ENCODE measurements at places on chromosomes 6 and 20.

DNA sequence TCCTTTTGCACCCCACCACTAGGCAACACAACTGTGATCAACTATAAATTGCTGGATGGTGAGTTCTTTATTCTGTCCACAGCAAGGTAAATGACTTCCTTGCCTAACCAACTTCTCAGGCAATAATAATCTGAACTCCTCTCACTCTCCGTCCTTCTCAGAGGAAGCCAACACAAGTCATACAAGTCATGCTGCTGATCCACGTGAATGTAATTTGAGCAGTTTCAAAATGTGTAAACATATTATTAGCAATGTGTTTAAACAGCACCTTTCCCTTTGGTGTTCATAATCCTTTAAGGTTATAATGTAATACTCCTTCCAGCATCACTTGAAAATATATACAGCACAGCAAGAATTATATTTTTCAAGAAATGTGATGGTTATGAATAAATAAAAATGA is 127.9 kb downstream of the QRSL1 start:
- DNase-seq = no peak

DNA sequence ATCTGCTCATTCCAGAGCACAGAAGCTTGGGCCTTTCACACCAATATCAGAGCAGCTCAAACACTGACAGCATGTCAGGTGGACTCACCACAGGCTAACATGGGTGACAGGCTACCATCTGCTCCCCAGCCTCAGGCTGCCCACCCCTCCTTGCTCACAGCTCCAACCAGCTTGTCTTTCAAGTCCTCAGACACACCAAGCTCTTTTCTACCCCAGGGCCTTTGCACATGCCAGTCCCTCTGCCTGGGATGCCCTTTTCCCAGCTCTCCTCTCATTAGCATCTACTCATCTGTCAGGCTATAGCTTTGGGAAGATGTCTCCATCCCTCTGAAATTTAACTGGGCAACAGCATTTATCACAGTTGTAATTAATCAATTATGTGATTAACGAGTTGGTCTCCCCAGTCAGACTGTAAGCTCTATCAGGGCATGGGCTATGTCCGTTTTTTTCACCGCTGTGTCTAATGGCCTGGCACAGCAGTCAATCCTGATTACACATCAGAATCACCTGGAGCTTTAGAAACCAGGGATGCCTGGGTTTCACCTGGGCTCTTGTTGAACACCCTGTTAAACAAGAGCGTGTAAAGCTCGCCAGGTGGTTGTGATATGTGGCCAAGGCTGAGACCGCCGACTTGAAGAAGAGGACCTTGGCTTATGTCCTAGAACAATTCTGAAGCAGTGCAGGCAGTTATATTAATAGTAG is 88.9 kb upstream of the MRPS10 start:
- no peak for DNase-seq

- no peak for DNase-seq
Measured at GRCh38 chr20:58991715-58992114, 10.7 kb downstream of the NELFCD start.

GRCh38 chr20:64151633-64152530 is 12.4 kb upstream of the MYT1 start:
- DNase-seq = no peak

DNA sequence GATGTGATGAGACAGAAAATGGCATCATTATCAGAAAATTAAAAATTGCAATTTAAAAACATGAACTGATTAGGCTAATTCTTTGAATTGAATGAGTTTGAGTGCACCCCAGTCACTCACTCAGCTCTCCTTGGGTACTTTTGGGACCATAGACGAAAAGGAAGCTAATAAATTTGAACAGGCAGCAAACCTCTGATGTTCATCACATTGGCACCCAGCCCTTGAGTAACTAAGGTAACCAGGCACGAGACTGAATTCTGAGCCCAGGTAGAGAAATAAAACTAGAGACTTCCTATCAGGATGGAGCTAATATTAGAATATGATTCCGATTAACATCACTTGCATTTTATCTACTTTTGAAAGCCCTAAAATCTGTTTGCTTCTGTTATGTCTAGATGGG is 80.9 kb upstream of the ISM1 start:
- DNase-seq = no peak

GRCh38 chr6:16758163-16758975 is 2.9 kb downstream of the ATXN1 start:
- DNase-seq = no peak

- no peak for DNase-seq
Measured at GRCh38 chr6:9540534-9541126, 874.2 kb downstream of the TFAP2A start.

GRCh38 chr6:130434174-130434873 is 68.5 kb downstream of the TMEM200A start:
- DNase-seq = no peak

DNA sequence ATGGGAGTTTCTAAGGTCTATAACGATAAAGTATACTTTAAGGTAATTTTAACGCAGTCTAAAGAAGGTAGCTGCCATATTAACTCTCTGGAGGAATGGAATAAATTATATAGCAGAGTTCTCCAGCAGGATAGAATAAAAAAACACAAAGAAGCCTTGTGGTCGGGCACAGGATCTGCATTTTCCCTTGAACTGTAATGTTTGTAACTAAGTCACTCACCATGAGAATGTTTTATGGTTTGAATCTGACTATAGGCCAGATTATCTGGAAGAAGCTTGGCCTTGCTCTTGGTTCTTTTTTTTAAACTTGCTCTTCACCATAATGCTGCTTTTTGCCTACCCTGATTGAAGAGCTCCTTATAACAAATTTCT is 238.8 kb upstream of the NOX3 start:
- no peak for DNase-seq

- DNase-seq = no peak
Measured at GRCh38 chr6:127980996-127981395, 80.1 kb upstream of the THEMIS start.

DNA sequence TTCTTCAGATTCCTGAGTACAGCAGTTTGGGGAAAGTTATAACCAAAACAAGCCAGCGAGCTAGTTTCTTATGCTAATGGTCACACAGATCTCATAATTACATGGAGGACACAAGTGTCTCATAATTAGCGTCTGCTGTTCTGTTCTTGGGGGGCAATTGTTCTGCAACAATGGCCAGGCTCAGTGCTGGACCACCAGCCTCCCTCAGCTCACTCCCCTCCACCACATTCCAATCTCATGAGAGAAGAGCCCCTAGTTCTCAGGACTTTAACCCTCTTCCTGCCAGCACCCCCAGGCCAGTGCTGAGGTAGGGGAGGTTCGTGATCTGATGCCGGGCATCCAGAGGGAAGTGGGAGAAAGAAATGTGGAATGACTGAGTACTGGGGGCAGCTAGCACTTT is 20.2 kb upstream of the TOX2 start:
- no peak for DNase-seq

DNA sequence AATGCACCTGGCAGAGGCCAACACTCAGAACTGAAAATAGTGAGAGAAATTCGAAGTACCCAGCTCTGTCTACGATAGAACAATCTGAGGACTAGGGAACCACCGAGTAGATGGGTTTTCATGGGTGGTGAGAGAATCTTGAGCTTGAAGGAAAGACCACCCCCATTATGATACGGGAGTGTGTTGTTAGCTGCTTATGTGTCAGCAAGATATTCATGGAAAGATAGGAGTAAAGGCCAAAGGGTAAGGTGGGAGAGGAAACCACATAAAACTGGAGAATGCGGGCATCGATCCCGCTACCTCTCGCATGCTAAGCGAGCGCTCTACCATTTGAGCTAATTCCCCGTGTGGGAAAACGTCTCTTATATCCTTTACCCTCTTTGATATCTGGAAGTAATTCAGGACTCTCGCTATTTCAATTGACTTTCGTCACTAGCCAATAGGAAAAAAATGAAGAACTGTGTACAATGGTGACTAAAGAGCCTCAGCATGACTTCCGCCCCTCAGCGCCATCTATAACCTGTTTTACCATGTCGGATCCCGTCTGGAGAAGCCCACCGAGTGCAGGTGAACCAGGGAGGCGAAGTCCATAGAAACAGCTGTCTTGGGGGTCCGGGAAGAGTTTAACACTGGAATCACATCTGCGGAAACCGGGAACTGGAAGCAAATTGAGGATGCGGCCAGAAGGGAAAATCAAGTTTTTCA is 25.0 kb upstream of the ABT1 start:
- DNase-seq = no peak

- no peak for DNase-seq
Measured at GRCh38 chr6:1562171-1562955, 47.4 kb upstream of the FOXC1 start.

DNA sequence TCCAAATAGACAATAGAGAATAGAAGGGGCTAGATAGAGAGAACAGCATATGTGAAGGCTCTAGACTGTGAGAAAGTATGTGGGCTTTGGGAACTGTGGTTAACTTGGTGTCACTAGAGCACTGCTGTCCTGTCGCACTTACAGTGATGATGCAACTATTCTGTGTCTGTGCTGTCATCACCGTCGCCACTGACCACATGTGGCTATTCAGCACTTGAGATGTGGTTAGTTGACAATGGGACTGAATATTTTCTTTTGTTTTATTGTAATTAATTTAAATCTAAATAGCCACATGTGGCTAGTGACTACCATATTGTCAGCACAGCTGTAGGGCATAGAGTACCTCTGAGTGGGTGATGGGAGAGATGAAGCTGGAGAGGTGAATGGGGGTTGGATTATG is 39.0 kb upstream of the IFNGR1 start:
- no peak for DNase-seq

DNA sequence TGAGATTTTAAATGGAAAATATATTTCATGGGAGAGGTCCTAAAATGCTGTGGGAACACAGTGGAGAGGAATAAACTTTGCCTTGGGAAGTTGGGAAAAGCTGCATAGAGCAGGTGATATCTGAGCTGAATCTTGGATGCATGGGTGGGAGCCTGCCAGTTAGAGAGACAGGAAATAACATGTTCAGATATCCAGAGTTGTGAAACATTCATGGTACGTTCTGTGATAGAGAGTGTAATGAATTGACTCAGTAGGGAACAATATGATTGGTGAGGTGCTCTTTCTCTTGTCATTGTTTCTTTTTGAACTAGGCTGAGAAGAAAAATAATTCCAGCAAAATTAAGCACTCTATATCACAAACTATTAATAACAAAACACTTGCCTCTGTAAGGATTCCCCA is 72.8 kb downstream of the RPS12 start:
- no peak for DNase-seq

DNA sequence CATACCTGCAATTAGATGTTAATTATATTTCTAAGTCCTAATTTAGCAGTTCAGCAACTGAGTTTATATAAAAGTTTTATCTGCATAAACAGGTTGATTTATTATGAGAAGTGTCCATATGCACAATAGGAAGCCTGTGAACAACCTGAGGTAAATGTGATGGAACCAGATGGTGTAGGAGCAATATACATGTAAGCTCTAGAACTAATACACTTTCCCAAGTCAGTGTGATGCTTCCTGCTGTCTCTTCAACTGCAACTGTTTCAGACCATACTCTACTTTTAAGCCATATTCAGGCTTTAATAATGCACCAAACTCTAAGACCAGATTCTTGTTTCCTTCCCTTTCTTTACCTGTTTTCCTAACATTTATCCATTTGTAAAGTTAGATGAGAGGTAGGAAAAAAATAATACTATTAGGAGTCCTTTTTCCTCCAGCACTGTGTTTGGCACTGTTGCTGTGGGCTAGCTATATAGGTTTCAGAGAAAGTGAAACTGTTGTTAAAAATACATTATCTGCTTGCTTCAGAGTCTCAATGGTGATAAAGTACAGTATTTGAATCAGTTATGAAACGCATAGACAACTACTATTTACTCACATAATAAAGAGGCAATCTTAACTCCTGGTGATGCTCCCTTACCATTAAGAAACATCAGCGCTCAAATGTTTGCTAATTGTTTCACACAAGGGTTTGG is 1009.3 kb downstream of the GRIK2 start:
- no peak for DNase-seq

DNA sequence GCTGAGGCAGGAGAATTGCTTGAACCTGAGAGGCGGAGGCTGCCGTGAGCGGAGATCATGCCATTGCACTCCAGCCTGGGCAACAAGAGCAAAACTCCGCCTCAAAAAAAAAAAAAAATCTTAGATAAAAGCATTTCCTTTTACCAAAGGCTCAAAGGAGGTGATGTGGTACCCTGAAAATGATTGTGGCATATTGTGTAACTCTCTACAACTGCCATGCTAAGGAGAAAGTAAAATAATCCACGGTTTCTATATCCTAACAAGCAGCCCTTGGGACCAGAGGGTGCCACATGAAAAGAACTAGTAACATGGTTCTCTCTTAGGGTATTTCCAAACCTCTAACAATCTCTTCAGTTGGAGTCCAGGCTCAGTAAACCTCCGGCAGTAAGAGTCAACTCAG is 38.8 kb upstream of the SLA2 start:
- DNase-seq = no peak

DNA sequence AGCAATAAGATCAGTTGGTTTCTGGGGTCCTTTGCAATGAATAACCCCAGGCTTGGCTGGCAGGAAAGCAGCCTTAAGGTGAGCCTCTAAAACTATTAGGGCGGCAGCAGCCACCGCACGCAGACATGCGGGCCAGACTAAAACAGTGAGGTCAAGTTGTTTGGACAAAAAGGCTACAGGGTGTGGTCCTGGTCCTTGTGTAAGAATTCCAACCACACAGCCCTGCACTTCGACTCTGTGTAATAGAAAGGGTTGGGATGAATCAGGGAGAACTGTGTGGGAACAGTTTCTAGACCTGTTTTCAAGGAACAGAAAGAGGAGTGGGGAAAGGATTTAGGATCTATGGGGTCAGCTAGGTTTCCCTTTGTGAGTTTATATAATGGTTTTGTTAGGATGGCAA is 237.6 kb downstream of the SMOC2 start:
- no peak for DNase-seq

DNA sequence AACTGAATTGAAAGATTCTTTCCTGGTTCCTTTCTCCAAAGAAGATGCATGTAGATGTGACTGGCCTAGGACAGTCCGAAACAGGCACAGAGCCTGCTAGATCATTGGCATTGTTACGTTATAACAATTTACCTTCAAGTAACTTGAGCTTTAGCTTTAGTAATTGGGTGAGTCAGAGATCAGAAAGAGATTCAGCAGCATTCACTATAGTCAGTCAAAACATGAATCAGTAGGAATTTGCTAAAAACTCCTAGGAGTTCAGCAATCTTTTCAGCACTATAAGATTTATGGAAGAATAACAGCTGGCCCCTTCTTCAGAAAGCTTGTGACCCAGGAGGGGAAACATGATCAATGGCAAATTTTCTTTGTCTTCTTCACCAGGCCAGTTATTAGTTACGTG is 281.7 kb upstream of the PRDM1 start:
- DNase-seq = no peak

DNA sequence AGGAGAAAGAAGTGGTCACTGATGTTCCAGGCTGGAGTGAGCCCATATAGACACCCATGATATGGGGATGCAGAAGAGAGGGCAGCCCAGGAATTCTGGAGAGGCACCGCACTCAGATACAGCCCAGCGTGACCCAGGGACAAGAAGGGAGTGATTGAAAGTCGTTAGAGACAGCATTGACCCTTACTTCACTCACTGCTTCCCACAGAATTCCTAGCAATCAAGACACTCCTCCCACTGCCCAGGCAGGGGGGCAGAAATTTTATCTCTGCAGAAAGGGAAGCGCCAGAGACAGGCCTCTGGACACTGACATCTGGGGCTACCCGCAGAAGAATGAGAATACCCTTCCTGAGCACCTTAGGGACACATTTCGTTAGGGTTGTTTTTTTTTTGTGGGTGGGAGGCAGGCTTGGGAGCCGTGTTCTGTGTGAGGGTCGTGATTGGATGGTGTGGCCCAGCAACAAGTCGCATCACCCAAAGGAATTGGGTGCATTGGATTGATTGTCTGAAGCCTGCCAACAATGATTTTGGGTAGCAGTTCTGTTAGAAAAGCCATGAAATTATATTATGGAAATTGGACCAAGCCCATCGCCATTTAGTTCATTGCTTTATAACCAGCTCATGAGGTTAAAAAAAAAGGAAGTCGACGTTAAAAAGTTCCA is 45.9 kb upstream of the MAP3K4 start:
- no peak for DNase-seq
